Amygdala (tissue), 56 donors: ENCODE measurements at places on chromosomes 1 and 21.

GRCh38 chr1:66436378-66437135, 97.4 kb upstream of the SGIP1 start:
- DNase-seq, result no peak

GRCh38 chr1:6014130-6014999, 22.1 kb upstream of the NPHP4 start:
- no peak for DNase-seq

DNA sequence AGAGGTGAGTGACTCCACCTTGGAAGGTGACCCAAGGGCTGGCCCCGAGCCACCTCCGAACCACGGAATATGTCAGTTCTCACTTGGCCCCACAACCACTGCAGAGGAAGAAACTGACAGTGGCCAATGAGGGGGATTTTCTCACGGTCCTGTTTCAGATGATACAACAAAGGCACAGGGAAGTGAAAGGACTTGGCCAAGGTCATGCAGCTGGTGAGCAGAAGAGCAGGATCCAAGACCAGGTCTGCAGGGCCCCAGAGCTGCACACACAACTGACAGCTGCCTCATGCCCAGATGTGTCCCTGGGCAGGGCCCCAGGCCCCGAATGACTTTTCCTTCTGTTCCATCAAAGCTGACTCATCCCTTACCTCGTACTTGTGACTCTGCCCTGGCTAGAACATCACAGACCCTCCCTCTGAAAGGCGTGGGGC, 25.8 kb upstream of the EVA1B start:
- DNase-seq, result no peak

DNA sequence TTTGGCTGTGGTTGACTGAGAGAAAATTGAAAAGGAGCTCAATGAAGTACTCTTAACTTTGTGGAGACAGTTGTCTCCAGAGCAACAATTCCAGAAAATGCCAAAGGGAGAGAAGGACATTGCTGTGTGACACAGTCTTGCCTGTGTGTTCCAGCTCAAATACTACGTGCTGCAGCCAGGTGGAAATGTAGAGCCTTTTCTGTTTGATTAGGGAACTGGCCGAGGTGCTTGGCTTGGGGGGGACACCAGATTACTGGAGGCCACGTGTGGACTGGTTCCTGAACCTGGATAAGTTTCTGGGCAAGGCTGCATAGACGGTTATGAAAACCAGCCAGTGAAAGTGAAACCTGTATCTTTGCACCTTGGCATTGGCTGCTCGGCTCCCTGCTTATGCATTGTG, 217.9 kb downstream of the CTH start:
- no peak for DNase-seq

- DNase-seq, result no peak
These were observed 2133.0 kb downstream of the NCAM2 start for GRCh38 chr21:23131177-23131576.
